ENCODE measurements at places on chromosomes 5 and 9. TPM values are rescaled to one million over a fixed set of nuclear protein-coding genes. Genes with fewer than 3 reads are reported as not detected.

PCDHGC5 gene
- 1.4 TPM for polyA plus RNA-seq

IL33 gene
- 42.0 TPM for polyA plus RNA-seq

CXCL14 gene
- polyA plus RNA-seq = 4.5 TPM

SLC30A5 gene
- 32.5 TPM for polyA plus RNA-seq

EPB41L4A gene
- 9.2 TPM for polyA plus RNA-seq

OTP gene
- polyA plus RNA-seq = not detected

CCNJL gene
- polyA plus RNA-seq = 4.1 TPM

GRCh38 chr5:125140855-125141254 is 394.4 kb upstream of the ZNF608 start:
- no peak for DNase-seq

- DNase-seq = no peak
These were observed 8.6 kb upstream of the RAPGEF1 start for GRCh38 chr9:131748411-131748955.

GRCh38 chr9:132699956-132700355 is 29.7 kb downstream of the GTF3C4 start:
- no peak for DNase-seq

DNA sequence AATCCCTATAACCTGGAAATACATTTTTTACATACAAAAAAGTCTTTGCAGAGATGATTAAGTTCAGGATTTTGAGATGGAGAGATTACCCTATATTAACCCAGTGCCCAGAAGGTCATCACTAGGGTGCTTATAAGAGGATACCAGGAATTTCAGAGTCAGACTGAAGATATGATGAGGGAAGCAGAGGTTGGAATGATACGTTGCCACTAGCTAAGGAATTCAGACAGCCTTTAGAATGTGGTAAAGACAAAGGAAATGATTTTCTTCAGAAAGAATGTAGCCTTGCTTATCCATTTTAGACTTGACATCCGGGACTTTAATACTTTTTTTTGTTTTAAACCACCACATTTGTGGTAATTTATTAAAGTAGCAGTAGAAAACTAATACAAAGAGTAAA is 2176.8 kb upstream of the C9orf72 start:
- no peak for DNase-seq

DNA sequence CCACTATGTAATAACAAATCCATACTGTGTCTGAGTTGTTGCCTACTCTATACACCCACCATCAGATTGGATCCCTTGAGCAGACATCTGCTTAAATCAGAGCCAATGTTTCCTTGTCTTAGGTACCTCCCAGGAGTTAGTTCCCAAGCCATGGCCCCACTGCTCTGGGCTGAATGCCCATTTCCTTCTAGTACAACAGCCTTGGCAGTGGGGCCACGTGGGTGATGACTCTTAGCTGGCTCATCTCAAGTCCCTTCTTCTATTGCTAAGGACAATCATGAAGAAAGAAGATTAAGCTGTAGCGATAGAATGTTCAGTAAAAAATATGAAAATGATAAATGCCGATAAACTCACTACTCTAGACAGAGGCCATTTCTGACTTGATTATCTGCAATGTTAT is 16.6 kb downstream of the PTGR1 start:
- no peak for DNase-seq

- no peak for DNase-seq
These were observed 38.4 kb downstream of the ZNF608 start for GRCh38 chr5:124708086-124708485.

All from right cardiac atrium (tissue), 5 donors.